ENCODE measurements at places on chromosomes 13 and 19.
A peak's percentile ranks its signal among the peaks of the same experiment; 100 is the strongest.

- no peak for DNase-seq
These were observed 4.6 kb downstream of the SMARCA4 start for GRCh38 chr19:10965398-10965797.

DNA sequence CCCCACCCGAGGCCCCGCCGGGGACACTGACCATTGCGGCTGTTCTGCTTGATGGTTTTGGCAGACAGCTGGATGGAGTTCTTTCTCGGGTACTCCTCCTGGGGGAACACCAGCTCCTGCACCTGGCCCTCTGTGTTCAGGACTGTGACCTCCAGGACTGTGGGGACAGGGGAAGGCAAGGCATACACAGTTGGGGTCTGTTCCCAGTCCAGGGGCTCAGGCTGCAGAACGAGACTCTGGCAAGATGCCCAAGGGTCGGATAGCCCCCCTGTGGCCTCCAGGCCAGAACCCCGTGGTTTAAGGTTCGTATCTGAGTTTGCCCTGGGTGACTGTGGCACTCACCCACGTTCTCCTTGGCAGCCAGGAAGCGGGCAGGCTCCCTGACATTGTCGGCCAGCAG is 22.7 kb upstream of the ASF1B start:
- no peak for DNase-seq

DNA sequence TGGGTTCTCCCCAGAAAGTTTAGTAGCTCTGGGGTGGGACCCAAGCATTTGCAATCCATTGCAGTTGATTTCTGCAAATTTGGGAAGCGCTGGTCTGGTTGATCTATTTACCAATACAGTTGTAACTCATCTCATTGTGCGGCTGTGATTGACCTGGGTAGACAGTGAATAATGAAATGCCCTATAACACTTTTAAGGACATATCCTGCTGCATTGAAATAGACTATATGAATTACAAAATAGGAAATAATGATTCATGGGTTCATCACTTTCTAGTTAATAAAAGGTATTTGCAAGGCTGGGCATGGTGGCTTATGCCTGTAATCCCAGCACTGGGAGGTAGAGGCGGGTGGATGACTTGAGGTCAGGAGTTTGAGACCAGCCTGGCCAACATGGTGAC is 59.0 kb upstream of the FARP1 start:
- no peak for DNase-seq

GRCh38 chr19:7852851-7853769 is 21.1 kb downstream of the PRR36 start:
- peak; percentile 90 for DNase-seq

GRCh38 chr13:58728126-58728525 is 1096.6 kb downstream of the PCDH17 start:
- no peak for DNase-seq

DNA sequence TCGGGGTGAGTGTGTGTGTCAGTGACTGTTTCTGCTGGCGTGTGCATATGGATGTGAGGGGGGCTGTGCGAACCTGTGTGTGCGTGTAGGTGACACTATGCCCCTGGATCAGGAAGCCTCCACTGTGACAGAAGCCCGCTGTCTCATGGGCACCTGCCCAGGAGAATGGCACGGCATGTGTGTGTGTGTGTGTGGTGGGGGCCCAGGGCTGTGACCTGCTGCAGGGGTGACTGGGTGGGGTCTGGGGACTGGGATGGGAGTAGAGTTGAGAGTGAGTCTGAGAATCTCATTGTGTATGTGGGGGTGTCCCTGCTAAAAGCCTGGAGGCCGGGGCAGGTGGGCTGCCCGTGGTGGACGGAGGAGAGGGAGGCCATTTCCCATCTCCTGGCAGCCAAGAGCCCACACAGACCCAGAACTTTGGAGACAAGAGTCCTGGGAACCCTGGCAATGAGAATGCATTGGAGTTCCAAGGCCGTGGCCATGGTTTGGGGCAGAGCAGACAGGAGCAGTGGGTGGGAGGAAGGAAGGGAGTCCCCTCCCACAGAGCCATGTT is 6.4 kb upstream of the TPM4 start:
- no peak for DNase-seq

DNA sequence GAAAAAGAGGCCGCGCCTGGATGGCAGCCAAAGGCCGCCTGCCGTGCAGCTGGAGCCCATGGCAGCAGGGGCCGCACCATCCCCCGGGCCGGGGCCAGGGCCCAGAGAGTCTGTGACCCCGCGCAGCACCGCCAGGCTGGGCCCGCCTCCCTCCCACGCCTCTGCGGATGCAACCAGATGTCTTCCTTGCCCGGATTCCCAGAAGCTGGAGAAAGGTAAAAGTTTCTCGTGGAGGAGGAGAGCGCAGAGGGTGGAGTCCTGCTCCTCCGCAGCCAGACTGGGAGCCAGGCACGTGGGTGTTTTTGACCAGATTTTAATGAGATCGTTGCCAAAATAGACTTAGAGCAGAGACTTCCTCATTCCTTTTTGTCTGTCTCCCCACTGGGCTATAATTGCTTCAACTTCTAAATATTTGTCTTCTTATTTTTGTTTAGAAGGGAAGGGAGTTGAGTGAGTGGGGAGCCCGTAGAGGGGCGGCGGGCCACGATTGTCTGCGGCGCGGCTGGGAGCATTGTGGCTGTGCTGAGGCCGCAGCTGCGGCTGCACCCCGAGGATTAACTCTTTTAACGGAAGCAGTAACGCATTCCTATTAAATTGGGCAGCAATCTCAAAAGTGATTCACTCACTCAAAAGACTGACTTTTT is 22.8 kb upstream of the NDUFS7 start:
- DNase-seq: no peak

All from ecto neural progenitor cell (in vitro differentiated cells).